ENCODE measurements at places on chromosomes 3 and 15.
A peak's percentile ranks its signal among the peaks of the same experiment; 100 is the strongest.

- DNase-seq: no peak
These were observed 52.4 kb upstream of the CMSS1 start for GRCh38 chr3:99765042-99765942.

DNA sequence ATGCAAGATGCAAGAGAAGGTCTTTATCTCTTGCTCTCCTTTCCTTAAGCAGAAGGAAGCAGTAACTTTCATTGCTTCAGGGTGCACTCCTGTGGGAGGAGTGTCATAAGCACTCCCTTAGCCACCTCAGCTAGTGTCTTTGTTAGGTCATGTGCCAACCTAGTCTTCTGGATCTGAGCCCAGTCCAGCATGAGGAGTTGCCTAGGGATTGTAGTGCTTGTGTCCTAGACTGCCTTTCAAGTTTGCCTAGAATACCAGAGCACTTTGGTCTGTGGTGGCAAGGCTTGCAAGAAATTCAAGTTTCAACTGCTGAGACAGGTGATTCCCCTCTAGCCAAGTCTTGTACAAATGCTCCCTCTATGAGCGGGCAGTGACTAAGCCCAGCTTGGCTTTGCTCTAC lies 633.6 kb downstream of the ZNF385D start:
- DNase-seq: no peak

- DNase-seq: no peak
These were observed 45.8 kb upstream of the ATP13A3 start for GRCh38 chr3:194532591-194532990.

GRCh38 chr3:36905545-36905944 lies 39.3 kb downstream of the TRANK1 start:
- no peak for DNase-seq

- DNase-seq: peak; percentile 4
These were observed 51.0 kb upstream of the SPSB4 start for GRCh38 chr3:141000027-141000663.

DNA sequence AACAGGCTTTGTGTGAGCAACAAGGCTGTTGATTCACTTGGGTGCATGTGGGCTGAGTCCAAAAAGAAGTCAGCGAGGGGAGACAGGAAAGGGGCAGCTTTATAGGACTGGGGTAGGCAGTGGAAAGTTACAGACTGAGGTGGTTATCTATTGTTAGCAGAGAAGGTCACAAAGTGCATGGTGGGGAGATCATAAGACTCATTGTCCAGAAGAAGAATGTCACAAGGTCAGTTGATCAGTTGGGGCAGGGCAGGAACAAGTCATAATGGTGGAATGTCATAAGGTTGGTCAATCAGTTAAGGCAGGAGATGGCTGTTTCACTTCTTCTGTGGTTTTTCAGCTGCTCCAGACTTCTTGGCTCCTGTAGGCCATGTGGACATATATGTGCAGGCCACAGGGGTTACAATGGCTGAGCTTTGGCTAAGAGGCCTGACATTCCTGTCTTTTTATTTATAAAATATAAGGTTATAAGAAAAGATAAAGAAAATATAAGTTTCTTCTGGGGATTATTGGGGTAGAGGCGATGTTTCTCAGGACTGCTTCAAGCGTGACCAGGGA lies 69.5 kb upstream of the SNTN start:
- no peak for DNase-seq

- DNase-seq: no peak
These were observed 101.5 kb upstream of the TMC3 start for GRCh38 chr15:81475471-81475870.

DNA sequence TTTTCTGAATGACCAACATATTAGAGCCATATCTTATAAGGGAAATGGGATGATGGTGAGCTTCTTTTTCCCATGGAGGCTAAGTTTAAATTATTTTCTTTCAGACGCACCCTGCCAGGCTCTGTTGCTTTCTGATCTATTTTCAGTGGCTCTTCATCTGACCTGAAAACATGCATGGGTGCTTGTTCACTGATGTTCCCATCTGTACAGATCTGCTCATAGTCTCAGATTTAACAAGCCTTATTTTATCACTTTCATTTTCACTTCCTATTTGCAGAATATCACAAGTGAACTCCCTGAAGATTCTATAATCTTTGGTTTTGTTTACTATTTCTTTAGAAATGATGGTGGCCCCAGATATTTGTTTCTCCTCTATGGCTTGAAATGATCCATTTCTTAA lies 31.1 kb upstream of the SUCLG2 start:
- no peak for DNase-seq

DNA sequence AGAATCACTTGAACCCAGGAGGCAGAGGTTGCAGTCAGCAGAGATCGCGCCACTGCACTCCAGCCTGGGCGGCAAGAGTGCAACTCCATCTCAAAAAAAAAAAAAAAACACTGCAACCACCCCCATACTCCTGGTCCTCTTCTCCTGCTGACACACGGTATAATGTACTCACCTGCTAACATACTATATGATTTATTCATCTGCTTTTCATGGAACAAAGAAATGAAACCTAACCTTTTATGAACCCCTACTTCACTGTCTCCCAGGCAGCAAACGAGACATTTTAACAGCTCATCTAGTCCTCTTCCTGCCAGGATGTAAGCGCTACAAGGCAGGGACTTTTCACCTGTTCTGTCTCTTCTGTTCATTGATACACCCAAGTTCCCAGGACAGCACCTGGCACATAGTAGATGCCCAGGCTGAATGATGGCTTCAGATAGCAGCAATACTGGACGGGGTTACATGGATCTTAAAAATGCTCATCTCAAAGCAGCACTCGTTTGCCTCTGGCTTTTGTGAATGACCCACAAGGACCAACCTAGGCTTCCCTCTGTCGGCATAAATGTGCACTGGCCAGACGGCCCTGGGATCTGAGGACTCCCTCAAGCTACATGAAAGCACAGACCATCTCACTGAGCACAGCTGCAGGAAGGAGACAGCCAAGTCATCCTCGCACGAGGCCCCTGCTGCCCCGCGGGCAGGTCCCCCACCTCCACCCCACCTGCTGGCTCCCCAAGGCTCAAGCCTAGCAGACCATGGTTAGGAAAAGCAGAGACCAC lies 20.3 kb downstream of the XXYLT1 start:
- no peak for DNase-seq

GRCh38 chr3:58214484-58215316 lies 3.9 kb upstream of the DNASE1L3 start:
- peak; percentile 25 for DNase-seq

GRCh38 chr3:71423151-71423906 lies 160.2 kb downstream of the FOXP1 start:
- DNase-seq: no peak

Data from stimulated activated naive CD4-positive, alpha-beta T cell treated with Interleukin-2 at 50 U/mL for 16 hours (primary cell).